CD4-positive, alpha-beta memory T cell (primary cell): ENCODE measurements at places on chromosomes 5 and 9.

DNA sequence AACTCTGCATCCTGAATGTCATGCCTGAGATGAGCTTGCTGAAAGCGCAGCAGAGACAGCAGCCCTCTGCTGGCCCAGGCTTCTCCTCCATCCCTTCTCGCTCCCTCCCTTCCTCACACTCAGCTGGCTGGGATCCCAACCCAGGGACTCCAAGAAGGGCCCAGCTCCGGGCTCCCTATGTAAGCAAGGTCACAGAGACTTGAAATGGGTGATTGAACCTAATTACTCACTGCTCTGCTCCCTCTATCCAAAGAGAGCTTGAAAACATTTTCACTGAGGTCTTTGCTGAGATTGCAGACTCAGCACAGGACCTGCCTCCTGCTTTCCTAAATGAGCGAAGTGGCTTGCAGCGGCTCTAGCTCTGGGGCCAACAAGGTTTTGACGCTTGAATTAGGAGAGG lies 42.8 kb downstream of the RAPGEF1 start:
- DNase-seq: no peak

GRCh38 chr9:74662674-74663073 lies 165.5 kb downstream of the RORB start:
- DNase-seq: no peak

- no peak for DNase-seq
These were observed 42.7 kb downstream of the CYLC2 start for GRCh38 chr9:103037508-103038477.

- DNase-seq: peak; percentile 52
These were observed 334.4 kb downstream of the CWC27 start for GRCh38 chr5:65102976-65103711.

- no peak for DNase-seq
These were observed 337.8 kb downstream of the PTPRD start for GRCh38 chr9:10274988-10275387.

DNA sequence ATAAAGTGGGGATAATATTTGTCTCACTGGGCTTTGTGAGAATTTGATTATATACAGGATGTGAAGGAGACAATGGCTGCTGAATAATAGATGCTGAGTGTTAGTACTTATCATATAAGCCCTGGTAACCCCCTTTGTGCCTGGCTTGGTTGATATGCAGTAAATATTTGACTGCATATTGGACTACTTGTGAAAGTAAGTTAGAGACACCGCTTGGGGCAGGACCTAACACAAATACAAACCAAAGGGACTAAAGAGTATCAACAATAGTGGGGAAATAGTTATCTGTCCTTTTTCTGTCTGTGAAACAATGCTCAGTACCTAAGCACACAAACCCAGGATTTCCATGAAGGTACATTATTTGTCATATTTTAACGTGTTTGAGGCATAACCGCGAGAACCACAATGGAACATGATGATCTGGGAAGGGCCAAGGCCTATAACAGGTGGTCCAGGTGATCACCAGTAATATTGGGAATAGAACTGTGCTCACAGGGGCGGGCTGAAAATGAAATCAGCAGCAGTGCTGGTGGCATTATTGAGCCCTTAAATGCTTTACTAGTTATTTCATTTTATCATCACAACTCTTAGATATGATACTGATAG lies 138.2 kb upstream of the SMARCA2 start:
- no peak for DNase-seq

DNA sequence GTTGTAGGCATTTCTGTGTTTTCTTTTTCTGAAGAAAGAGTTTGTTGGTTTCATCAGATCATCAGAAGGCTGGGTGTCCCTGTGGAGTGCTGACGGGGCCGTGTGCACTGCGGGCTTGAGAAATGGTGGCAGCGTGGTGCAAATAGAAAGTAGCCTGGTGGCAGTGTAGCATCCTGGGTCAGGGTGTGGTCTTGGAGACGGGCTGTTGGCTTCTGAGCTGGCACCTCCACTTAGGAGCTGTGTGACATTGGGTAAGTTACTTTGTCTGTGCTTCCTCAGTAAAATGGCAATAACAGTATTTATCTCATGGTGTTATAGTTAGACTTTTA lies 10.0 kb upstream of the NDST1 start:
- DNase-seq: no peak

- DNase-seq: no peak
These were observed 89.7 kb upstream of the ADRA1B start for GRCh38 chr5:159826351-159827214.

DNA sequence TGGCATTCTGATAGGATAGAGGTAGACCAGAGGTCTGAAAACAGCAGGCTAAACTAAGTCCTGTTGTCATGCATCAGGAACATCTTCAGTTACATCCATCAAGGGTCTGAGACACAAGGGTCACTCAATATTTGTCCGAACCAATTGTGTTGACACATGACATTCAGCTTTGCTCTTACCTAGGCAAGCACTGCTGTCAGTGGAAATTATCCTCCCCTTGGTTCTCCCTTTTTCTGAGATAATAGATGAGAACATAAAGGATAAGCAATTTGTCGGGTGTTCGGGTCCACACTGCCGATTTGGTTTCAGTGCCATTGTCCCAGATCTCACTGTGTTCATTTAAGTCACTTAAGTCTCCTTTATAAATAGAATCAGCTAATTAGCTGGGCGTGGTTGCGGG lies 148.3 kb upstream of the MSX2 start:
- no peak for DNase-seq

- no peak for DNase-seq
These were observed 373.7 kb downstream of the ARL15 start for GRCh38 chr5:53936481-53937352.

DNA sequence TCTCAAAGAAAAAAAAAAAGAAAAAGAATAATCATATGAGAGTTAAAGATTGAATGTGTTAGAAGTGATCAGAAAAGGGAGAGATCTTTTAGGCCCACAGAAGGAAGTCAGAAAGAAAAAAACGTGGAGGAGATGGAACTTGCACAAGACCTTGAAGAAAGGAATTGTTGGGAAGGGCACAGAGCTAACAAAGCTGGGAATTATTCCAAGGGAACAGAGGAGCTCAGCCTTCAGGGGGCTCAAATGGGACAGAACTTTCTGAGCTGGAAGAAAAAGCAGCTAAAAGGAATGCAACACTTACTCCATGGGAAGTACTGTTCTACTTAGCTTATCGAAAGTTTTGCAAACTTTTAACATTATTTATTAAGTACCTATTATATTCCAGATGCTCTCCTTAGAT lies 153.4 kb upstream of the ADRA1B start:
- DNase-seq: no peak

DNA sequence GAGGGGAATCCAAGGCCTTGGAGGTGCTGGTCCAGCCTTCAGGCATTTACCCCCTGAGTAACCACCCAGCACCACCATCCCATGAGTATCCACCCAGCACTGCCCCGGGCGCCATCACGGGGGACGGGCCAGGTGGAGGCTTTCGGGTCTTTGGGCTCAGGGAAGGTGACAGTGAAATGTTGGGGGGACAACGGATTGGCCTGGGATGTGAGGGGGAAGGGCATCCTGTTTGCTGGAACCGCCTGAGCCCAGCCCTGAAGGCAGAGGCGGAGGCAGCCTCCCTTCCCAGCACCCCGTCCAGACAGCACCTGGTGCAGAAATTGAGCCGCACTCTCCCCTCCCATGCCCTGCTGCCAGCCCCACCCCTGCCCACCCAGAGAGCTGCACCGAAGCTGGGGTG lies 17.0 kb downstream of the ASS1 start:
- DNase-seq: no peak

- no peak for DNase-seq
These were observed 89.6 kb upstream of the BNC2 start for GRCh38 chr9:16960084-16960483.

DNA sequence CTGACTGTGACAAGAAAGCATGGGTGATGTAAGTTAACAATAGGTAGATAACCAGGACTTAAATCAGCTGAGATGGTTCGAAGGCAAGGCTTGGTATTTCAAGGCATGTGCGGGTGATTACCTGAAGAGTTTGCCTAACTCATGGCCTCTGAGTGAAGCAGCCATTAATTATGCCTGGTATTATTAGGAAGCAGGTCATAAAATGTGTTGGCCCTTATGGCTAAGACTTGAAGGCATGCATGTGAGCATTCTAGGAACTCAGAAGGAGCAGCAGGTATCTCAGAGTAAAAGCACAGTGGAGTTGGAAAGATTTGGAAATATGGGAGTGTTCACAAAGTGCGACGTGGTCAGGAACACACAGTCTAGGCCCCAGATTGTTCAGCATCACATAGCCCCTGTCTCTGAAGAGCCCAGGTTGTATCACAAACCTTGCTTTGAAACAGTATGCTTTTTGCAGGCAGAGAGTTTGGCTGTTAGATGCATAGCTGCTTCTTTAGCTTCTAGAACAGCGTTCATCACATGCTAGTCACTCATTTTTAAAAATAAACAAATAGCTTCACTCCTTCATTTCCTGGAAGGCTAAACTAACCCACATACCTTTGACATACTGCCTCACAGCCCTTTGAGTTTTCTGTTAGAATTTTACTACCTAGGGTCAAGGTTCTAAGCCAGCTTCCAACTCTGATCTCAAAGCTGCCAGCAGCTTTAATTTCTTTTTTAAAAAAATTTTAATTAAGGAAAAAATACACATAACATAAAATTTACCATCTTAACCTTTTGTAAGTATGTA lies 2.1 kb downstream of the HEXB start:
- DNase-seq: no peak

DNA sequence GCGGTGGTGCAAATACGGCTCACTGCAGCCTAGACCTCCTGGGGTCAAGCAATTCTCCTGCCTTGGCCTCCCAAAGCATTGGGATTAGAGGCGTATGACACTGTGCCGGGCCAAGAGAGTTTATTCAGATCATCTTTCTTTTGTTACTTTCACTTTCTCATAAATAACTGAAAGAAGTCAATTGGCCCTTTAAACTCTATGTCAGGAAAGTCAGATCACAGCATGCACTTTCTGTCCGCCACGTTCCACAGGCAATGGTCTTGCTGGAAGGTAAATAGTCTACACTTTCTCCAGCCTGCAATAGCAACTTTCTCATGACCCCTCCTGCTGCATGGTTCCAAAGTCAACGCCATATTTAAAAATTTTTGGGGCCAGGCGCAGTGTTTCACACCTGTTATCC lies 6.5 kb upstream of the ARRDC1 start:
- no peak for DNase-seq

DNA sequence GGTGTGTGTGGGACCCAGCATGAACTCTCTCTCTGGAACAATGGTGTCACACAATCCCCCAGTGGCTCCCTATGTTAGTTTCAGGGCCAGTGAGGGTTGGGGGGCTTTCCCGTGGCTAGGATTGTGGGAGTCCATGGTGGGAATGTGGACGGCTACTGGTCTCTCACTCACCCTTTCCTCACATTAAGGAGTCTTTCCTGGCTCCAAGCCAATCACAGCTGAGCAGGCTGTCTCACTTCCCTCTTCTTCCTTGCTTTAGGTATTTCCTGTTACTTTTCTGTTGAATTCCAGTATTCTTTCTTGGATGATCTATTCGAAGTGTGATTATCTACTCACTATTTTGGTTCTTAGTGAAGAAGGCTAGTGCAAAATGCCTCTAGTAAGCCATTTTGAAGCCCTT lies 324.4 kb upstream of the MPDZ start:
- no peak for DNase-seq

GRCh38 chr5:2715856-2716255 lies 35.6 kb downstream of the IRX2 start:
- DNase-seq: no peak

DNA sequence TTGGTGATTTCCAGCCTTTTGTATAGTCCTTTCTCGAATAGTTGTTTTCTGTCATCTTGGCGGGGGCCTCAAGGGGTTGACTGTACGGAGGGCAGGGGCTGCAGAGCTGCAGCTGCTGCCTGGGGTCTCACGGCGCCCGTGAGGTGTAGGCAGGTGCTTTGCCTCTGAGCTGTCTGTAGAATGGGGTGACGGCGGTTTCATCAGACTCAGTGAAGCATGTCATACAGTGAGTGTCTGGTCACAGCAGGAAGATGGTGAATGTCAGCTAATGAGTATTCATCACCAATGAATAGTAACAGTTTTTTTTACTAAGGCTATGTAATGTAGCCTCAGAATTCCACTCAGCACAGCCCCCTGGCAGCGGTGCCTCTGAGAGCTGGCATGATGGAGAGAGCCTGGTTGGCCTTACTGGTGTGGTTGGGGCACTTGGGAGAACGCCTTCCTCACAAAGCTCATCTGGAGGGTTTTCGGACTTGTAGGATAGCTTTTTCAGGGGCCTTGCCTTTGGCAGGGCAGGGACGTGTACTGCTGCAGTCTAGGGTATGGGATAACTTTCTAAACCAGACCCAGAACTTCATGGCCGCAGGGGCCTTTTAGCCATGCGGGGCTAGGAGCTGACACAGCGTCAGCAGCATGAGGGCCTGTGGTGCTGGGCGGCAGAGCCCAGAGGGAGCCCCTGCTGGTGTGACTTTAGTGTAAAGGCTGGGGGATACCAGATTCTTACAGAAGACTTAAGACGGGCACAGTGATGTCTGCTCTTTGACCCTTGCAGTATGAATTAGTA lies 15.0 kb downstream of the TENT4A start:
- DNase-seq: no peak

DNA sequence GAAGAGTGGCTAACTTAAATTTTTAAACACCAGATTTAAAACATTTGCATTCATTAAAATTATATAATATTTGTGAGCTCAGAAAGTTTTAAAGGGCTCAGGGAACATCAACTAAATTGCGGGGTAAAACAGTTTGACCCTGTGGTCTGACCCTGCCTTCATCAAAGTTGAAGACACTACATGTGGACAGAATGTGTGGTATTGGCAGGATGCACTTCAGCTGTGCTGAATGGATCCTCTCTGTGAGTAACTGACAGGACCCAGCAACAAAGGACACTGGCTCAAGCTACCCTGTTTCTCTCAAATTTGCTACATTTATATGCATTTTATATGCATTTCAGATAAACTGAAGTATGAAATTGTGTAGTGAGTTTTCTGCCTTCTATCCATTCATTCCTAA lies 288.5 kb downstream of the ZNF608 start:
- no peak for DNase-seq

DNA sequence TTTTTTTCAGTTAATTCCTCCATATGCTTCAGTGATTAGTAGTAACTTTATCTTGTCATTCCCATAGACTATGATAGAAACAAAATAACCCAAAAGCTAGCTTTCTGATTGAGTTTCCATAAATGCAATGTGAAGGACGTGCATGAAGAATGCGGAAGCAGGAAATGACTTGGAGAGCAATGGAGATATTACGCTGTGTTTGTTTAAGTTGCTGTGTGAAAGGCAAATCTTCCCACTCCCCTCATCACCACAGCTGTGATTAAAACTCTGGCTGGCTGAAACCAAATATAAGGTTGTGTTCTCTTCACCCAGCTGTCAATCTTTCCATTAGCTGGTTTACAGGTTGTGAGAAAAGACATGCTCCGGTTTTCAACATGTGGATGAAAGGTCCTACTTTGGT lies 83.9 kb downstream of the NR2F1-AS1 start:
- DNase-seq: no peak

- no peak for DNase-seq
These were observed 47.7 kb upstream of the TEX48 start for GRCh38 chr9:114729706-114730105.
